Activated CD4-positive, alpha-beta memory T cell treated with anti-CD3 and anti-CD28 coated beads for 36 hours (primary cell): ENCODE measurements at places on chromosomes 5 and 9.

GRCh38 chr9:136100700-136101614 lies 5.9 kb upstream of the NACC2 start:
- DNase-seq = no peak

GRCh38 chr5:36664766-36665165 lies 58.4 kb downstream of the SLC1A3 start:
- DNase-seq = no peak

DNA sequence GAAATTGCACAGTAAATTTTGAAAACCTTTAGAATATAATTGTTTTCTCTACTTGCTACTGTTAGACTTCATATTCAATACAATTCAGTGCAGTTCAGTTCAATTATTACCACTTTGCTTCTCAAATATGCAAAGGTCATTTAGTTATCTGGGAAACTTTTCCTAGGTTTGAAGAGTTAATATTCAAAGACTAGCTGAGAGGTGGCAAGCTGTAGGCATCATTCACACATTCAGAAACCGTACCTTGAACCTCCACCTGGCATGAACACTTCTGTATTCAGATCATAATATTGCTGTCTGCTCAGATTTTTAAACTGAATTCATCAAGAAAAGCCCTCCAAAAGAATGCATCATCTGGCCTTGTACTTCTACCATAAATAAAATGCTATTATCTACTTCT lies 162.1 kb upstream of the PCSK5 start:
- no peak for DNase-seq

- no peak for DNase-seq
These were observed 77.6 kb downstream of the PLAC8L1 start for GRCh38 chr5:146027751-146028150.

DNA sequence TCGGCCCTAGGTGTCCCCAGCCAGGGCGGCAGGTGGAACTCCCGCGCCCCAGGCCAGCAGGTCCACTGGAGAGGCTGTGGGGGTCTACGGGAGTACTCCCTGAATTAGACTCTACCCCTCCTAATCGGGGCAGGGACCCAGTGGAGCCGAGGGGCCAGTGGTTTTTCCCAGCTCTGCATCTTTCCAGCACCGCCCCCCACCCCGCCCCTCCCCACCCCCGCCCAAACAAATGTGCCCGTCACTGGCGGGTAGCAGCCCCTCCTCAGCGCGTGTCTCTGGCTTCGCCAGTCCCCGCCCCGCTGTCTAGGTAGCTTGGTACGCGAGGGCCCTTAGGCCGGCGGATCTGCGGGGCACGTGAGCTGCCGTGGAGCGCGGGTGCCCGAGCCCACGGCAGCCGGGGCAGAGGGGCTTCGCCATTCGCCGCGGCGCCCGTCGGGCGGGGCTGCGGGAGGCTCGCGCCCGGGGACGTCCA lies 7.0 kb downstream of the UNC5A start:
- DNase-seq = no peak

- peak; percentile 70 for DNase-seq
These were observed 153.3 kb downstream of the RGS3 start for GRCh38 chr9:113616621-113617496.

DNA sequence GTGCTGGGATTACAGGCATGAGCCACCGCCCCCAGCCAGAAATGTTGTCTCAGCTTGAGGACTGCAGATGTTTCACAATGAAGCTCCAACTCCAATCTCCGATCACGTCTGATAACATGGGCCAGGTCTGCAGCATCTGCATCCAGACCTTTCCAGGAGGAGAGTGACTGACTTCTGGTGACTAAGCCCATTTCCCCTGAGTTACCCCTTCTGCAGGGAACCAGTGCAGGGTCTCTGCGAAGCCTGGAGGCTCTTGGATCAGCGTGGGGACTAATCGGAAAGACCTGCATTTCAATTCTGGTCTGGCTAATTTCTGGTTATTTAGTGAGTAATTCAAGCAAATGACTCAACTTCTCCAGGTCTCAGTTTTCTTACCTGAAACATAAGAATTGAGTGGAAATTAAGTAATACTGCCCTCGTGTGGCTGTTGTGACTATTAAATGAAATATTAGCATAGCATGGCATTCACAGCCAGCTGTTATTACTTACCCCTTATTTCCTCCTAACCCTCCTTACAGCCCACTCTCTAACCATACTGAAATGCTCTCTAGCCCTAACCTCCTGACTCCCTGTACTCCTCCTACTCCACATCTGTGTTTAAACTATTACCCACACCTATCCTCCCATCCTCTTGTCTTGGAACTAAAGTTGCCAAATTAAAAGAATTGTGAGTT lies 2.2 kb upstream of the GNPDA1 start:
- peak; percentile 72 for DNase-seq

- DNase-seq = no peak
These were observed 75.1 kb downstream of the AMBP start for GRCh38 chr9:114002986-114003350.

- no peak for DNase-seq
These were observed 316.1 kb downstream of the PRDM9 start for GRCh38 chr5:23823521-23823920.

DNA sequence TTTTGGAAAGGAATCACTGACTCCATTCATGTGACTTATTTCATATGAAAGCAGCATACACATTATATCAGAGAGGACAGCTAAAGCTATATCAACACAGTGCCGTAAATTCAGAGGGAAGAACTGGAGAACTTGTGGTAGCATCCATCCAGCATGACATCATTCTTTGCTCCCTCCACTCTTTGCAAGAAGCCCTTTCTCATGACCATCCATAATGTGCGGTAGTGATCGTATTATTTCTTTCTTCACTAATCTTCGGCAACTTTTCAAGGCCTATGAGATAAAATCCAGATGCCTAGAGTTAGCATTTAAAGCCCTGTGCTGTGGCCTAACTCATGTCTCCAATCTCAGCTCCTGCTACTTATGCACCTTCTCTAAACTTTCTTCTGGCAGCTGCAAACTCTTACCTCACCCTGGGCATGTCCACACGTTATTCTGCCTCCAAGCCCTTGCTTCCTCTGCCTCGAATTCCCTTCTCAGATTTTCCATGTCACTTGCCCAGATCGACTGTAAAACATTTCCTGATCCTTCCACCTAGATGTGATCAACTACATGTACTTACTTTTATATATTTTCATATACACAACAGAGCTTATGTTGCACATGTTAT lies 307.3 kb upstream of the SGCD start:
- DNase-seq = no peak

GRCh38 chr5:171162596-171162995 lies 146.5 kb upstream of the TLX3 start:
- DNase-seq = no peak

DNA sequence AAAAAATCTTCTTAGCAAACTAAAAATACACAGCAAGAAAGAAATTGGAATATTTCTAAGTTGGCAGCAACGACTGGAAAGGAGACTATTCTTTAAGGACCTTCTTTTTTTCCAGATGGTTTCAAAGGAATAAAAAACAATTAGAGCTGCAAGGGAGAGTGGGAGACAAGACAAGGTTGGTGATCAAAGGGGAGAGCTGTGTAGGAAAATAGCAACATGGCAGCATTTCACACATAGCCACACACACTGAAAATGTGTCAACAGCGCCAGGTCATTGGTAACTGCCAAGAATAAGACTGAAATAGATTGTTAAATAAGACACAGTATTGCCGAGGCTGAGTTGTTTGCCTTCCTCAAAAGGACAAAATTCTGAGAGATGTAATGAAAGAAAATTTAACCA lies 88.1 kb upstream of the TLE1 start:
- DNase-seq = no peak

DNA sequence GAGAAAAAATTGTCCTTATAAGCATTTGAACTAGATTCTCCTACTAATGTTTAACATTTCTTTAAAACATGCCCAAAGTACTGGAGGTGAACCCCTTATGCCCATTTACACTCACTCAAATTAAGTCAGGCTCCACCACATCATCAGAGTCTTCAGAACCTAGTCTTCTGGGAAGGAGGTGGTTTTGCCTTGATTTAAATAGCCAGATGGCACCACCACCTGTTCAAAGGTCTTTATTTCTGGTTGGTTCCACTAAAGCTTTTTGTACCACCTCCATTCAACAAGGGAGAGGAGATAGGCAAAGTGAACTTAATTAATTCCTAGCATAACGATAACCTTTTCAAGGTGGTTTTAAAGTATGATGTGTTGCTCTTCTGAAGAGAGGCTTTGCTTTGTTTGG lies 189.5 kb downstream of the SLF1 start:
- no peak for DNase-seq

GRCh38 chr9:98039607-98040017 lies 16.9 kb upstream of the NANS start:
- DNase-seq = no peak

GRCh38 chr9:76336027-76336426 lies 58.2 kb downstream of the RFK start:
- DNase-seq = no peak

DNA sequence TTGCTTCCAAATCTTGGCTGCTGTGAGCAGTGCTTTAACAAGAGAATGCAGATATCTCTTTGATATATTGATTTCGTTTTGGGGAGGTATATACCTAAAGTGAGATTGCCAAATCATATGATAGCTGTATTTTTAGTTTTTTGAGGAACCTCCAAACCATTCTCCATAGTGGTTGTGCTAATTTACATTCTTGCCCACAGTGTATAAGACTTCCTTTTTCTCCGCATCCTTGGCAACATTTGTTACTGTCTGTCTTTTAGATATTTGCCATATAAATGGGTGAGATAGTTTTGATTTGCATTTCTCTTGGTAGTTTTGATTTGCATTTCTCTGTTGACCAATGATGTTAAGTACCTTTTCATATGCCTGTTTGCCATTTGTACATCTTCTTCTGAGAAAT lies 10.0 kb upstream of the PLK2 start:
- no peak for DNase-seq

- DNase-seq = no peak
These were observed 29.8 kb upstream of the PPARGC1B start for GRCh38 chr5:149700347-149700746.

GRCh38 chr9:109557481-109557880 lies 59.4 kb upstream of the PTPN3 start:
- DNase-seq = no peak

- peak; percentile 63 for DNase-seq
These were observed 232.1 kb downstream of the MAN2A1 start for GRCh38 chr5:109921735-109922380.

GRCh38 chr5:110618941-110619340 lies 107.5 kb downstream of the TMEM232 start:
- no peak for DNase-seq

DNA sequence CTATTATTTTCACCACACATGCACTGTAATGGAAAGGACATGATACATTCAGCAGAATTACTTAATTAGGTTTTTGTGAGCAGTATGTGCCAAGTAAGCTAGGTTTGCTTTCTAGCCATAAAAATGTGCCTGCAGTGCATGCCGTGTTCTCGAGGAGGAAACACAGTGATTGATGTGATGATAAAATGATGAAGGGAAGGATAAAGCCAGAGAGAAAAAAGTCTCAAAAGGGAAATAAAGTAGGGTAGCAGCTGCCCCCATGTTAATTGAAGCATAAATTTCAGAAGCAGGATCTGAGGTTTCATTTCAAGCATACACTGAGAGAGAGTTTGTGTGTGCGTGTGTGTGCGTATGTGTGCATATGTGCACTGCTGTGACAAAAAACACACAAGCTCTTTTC lies 714.2 kb upstream of the C9orf72 start:
- no peak for DNase-seq

DNA sequence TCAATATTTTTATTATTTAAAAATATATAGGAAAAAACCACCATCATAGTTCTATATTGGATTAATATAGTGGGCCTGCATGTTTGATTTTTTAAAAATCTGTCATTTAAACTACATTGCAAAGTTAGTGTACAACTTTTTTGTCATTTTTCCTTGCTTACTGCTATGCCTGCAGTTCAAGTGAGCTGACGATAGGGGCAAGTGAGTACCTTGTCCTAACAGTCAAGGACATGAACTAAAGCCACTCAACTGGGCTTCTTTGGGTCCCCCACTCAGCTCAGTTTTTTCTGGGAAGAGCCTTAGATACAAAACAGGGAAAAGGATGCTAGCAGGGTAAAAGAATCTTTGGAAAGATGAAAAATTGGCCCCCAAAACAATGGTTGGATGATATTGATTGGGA lies 269.9 kb downstream of the MAN2A1 start:
- no peak for DNase-seq

DNA sequence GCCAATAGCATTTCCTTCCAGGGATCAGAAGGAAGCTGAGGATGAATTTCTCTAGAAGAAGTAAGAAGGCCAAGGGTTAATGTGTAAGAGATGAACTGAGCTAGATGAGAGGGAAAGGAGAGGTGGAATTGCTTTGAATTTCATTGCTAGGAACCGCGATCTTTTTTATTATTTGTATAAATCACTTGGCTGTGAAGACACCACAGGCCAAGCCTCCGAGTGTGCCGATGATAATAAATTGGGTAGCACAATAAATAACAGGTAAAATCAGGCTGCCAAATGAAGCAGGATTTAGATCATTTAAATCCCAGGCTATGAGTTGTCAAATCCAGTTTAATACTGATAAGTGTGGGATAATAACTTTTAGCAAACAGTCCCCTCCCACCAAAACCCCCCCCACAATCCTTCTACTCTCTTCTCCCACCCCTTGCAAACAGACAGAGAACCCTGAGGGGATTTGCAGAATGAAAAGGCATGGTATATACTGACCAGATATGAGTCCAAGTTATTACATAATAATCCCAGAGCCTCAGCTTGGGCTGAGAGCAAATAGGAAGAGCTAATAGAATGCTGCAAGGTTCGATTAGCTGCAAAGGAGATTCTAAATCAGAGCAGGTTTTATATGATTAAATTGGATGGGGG lies 143.5 kb downstream of the PPP2R2B start:
- DNase-seq = no peak

GRCh38 chr5:117682416-117682815 lies 1107.8 kb upstream of the SEMA6A start:
- DNase-seq = no peak

- DNase-seq = no peak
These were observed 37.4 kb upstream of the ZNF608 start for GRCh38 chr5:124783794-124784193.

DNA sequence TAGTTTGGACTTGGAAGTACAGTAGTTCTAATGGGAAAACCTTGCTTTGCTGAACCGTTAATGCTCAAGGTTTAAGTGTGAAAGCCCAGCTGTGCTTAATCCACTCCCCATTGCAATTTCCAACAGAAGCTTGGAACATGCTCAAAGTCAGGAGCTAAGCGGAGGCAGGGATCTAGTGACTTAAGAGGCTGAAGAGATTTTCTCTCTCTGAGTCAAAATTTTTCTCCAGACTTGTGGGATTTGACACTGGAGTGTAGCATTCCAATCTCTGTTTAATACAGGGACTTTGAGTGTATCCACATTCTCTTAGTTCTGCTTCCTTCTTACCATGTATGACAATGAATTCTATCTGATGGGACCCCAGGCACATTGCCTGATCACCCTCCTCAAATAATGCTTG lies 471.8 kb downstream of the KIF4B start:
- no peak for DNase-seq

GRCh38 chr5:111929867-111930266 lies 172.9 kb upstream of the NREP start:
- DNase-seq = no peak
